MV-4-11 (cell line): ENCODE measurements at places on chromosomes 12 and 14.
A peak's percentile ranks its signal among the peaks of the same experiment; 100 is the strongest.

DNA sequence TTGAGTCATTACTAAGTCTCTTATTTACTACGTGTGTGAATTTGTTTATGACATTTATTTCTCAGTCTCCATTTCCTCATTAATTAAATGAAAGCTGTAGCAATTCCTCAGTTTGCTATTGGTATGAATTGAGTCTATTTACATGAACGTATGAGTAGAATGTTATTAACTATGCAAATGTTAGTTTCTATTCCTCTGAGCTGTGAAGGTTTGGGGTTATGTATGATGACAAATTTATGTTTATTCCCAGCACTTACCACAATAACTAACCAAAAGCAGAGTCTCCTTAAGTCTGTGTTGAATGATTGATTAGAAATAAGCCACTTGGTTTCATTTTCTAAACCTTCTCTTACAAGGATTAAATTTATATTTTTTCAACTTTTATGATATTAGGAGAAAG lies 1340.9 kb downstream of the FSCB start:
- DNase-seq = peak; percentile 44

DNA sequence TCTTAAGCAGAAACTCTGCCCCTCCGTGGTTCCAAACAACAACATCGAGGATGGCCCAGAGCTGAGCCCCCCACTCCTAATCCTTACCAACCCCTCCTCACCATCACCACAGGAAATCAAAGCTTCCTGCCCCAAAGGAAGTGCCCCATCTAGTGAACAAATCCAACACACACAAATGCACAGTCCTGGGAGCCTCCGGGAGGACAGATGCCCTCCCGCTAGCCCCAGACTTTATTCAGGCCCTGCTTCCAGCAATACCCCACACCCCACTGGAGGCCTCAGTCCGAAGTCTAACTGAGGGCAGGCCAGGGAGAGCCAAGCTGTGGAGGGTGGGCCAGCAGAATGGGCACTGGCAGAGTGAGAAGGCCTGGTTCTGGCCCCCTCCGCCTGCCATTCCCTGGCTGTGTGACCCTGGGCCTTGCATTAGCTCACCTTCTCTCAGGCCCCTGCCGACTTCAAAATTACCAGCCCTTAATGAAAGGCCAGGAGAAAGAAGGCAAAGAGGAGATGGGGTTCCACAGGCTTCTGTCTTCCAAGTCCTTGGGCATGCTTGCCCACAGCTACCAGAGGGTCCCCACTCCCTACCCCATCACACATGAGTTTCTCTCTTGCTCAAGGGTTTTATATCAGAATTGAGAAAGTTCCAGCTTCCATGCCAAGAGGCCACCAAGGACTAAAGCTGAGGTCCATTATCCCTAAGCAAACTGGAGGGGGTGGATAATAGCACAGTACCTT lies 2.3 kb downstream of the HDAC7 start:
- DNase-seq = no peak

- DNase-seq = no peak
These were observed 119.7 kb downstream of the FGD4 start for GRCh38 chr12:32519047-32519446.

DNA sequence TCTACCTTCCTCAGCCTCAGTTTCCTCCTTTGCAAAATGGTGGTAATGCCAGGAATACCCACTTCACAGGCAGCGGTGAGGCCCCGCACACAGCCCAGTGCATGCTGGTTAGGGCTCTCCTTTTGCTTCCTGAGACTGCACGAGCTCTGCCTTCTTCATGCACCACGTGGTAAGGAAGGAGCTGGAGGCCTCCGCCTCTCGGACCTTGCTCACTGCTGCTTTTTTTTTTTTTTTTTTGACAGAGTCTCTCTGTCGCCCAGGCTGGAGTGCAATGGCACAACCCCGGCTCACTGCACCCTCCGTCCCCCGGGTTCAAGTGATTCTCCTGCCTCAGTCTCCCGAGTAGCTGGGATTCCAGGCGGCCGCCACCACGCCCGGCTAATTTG lies 18.1 kb downstream of the TAMALIN start:
- DNase-seq = peak; percentile 94

- DNase-seq = no peak
These were observed 624.8 kb upstream of the TMEM132C start for GRCh38 chr12:127642208-127642607.

DNA sequence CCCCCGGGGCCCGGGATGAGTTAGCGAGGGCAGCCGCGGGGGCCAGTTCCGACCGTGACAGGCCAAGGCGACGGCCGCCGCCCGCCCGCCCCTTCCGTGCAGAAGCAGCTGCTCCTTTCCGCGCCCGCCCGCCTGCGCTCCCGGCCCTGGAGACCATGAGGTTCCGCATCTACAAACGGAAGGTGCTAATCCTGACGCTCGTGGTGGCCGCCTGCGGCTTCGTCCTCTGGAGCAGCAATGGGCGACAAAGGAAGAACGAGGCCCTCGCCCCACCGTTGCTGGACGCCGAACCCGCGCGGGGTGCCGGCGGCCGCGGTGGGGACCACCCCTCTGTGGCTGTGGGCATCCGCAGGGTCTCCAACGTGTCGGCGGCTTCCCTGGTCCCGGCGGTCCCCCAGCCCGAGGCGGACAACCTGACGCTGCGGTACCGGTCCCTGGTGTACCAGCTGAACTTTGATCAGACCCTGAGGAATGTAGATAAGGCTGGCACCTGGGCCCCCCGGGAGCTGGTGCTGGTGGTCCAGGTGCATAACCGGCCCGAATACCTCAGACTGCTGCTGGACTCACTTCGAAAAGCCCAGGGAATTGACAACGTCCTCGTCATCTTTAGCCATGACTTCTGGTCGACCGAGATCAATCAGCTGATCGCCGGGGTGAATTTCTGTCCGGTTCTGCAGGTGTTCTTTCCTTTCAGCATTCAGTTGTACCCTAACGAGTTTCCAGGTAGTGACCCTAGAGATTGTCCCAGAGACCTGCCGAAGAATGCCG lies 699 bp downstream of the MGAT2 start:
- peak; percentile 74 for DNase-seq

GRCh38 chr12:85329913-85330312 lies 49.9 kb downstream of the ALX1 start:
- DNase-seq = no peak

GRCh38 chr14:69795691-69796090 lies 1.4 kb downstream of the SLC10A1 start:
- no peak for DNase-seq

- no peak for DNase-seq
These were observed 141.8 kb downstream of the GRIN2B start for GRCh38 chr12:13839365-13840336.

DNA sequence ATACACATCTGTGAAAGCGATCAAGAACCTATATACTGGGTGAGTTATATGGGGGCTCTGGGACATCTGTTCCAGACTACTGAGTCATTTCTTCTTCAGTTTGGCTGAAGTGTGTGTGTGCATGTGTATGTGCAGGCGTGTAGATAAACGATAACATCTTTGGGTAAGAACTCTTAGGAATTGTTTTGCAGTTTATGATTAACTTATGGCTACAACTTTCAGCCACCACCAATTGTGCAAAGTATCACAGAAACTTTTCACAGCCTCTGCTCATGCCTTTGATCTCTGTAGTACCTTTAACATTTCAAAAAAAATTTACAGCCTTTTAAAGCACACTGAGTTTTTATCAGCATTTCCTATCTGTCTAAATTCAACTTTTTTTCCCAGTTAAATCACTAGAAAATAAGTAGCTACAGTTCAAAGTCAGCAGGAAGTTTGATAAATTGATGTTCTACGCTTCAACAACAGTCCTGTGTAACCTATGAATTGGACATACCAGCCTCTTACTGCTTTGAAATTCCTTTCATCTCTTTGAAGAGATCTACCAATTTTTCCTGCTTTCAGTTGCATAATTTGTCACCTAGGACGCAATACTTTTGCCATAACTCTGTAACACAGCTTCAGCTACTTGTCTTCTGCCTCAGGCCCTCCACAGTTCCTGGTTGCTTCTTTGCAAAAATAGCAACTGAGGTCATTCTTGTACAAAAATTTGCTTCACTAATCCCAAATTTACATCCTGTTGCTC lies 43.0 kb downstream of the PPM1H start:
- no peak for DNase-seq

DNA sequence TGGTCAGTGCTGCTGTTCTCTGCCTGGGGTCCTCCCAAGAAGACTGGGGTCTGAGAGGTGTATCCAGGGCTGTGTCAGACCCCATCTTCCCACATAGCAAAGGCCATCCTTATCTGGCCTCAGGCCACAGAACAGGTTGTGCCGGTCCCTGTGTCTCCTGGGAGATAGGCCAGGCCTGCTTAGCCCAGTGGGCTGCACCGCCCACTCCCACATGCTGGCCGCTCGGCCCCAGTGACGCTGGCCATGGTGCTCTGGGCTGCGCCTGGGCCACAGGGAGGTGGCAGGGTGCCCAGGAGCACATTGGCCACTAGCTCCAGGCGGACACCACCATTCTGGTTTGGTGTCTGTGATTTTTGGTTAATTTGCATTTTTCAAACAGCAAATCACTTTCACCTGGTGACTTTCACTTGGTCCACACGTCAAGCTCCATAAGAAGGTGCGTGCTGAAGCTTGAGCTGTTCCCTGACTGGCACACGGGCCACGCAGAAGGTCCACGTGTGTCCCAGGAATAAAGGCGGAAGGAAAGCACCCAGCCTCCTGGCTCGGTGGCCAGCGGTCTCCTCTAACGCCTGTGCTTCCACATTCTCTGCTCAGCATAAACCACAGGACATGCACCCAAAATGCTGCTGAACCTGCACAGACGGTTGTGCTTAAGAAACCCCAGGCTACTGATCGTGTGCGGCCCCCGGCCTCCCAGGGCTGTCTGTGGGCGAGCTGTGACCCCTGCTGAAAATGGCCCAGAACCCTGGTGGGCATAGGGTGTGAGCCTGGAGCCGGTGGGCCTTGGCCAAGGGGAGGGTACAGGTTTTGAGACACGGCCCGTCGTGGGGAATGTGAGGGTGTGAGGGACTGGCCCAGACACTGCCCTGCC lies 4.6 kb downstream of the FBRSL1 start:
- peak; percentile 60 for DNase-seq

DNA sequence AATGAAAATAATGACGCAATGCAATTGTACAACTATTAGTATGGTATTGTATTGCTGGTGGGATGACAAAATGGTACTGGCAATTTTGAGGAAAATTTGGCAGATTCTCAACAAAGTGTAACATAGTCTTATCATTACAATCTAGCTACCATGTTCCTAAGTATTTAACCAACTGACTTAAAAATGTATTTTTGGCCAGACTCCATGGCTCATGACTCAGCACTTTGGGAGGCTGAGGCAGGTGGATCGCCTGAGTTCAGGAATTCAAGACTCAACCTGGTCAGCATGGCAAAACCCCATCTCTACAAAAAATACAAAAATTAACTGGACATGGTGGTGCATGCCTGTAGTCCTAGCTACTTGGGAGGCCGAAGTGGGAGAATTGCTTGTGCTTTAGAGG lies 1409.5 kb downstream of the AACS start:
- DNase-seq = peak; percentile 9

DNA sequence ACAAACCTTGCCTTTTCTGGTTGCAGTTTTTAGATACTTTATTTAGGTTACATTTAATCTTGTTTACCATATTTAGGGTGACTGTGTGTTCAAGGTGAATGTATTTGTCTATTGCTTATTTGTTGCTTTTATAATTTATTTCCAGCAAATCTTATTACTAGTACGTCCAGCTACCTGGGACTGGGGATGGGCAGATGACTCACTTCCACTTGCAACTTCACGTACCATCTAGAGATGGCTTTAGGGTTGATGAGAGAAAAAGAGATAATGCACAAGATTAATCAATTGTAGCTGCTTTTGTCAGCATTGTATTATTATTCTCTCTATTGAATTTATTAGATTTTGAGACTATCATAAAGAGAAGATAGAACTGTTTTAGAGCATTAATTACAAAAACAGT lies 5.1 kb downstream of the MIPOL1 start:
- DNase-seq = no peak

DNA sequence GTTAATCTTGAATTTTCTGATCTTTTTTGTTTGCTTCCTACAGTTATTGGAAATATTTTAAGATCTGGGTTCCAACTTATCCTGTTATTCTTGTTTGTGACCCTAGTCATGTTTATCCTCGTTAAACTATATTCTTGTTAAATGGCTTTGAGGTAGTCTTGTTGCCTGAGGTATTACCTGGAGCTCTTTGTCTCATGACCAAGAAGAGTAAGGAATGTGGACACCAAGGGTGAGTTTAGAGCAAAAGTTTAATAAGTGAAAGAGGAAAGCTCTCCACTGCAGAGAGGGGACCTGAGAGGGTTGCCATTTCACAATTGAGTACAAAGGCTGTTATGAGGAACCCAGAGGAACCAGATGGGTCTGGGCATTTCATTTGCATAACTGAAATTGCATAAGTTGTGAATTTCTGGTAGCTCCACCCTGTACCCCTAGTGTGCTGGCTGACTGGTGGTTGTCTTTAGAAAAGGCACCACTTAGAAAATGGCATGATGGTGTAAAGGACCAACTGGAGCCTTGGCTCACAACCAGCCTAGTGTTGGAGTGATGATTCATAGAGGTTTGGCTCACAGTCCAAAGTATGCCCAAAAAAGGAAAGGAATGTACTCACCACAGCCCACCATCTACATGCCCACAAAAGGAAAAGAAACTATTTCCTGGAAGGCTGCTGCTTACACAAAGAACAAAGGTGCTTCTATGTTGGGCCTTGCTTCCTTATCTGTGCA lies 36.7 kb upstream of the RESF1 start:
- peak; percentile 74 for DNase-seq

GRCh38 chr12:59079472-59079871 lies 159.2 kb upstream of the LRIG3 start:
- no peak for DNase-seq

DNA sequence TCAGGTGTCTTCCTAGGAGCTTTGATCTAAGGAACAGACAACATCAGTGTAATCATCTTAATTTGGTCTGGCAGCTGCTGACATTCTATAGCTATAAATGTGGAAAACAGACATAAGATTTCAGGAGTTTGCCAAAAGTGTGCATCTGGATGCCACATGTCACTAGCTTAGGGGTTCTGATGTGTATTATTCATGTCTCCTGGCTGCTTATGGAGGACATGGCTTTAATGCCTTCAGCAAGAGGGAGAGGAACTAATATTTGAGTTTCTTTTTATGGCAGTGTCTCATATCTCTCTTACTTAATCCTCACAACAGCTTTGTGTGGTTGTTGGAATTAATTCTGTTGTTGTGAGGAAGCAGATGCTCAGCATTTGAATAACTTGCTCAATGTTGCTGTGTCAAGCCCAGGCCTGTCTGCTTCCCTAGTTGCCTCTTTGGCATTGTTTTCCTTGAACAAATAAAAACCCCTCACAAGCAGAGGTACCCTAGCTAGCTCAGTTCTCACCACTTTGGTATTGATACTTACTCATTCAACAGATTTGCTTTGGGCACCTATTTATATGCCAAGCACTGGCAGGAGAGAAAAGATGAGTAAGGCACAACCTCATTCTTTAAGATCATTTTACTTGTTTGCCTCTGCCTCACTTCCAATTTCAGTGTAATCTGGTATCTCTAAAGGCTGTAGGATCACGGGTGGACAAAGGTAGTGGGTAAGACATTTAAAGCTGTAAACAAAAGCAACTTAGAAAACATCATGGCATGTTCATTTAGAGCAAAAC lies 39.8 kb upstream of the EID3 start:
- DNase-seq = peak; percentile 94

DNA sequence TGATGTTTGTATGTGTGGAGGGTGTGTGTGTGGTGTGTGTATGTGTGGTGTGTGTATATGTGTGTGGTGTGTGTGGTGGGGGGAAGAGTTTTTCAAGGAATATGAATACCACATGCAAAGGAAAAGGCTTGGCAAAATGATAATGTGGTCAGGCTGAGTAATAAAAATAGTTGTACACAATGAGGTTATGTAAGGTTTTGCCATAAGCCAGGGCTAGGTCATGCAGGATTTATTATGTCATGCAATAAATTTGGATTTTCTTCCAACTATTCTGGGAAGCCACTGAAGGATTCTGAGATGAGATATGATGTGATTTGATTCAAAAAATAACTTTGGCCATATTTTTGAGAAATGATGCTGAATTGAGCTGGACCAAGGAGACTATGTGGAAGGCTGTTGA lies 1191.6 kb upstream of the SEL1L start:
- DNase-seq = no peak
